ENCODE measurements at places on chromosomes 16 and 17.

GRCh38 chr17:40846515-40847144, 20.4 kb downstream of the KRT12 start:
- no peak for DNase-seq

DNA sequence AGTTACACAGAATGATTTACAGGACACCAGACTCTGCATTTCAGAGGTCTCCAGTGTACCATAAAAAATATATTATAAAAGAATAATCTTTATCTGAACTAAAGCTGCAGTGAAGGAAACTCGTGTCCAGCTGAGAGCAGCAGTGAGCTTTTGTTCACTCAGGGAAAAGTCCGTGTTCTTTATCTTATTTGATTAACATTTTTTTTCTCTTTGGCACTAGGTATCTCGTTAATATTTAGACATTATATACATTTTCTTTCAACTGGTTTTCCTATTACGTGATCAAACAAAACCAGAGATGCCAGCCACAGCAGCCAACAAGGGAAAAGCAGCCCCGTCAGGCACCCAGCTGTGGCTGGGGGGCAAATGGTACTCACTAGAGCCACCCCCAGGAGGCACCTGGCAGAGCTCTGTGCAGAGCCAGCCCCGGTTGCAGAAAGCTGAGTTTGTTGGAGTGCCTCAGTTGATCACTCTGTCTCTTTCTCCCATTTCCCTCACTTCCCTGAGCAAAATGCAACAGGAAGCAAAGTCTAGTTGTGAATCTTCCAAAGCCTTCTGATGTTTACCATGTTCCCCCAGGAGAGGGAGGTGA, 1.1 kb upstream of the HS3ST4 start:
- no peak for DNase-seq

- DNase-seq = no peak
Observed at GRCh38 chr17:17425005-17425404, 51.8 kb upstream of the MED9 start.

DNA sequence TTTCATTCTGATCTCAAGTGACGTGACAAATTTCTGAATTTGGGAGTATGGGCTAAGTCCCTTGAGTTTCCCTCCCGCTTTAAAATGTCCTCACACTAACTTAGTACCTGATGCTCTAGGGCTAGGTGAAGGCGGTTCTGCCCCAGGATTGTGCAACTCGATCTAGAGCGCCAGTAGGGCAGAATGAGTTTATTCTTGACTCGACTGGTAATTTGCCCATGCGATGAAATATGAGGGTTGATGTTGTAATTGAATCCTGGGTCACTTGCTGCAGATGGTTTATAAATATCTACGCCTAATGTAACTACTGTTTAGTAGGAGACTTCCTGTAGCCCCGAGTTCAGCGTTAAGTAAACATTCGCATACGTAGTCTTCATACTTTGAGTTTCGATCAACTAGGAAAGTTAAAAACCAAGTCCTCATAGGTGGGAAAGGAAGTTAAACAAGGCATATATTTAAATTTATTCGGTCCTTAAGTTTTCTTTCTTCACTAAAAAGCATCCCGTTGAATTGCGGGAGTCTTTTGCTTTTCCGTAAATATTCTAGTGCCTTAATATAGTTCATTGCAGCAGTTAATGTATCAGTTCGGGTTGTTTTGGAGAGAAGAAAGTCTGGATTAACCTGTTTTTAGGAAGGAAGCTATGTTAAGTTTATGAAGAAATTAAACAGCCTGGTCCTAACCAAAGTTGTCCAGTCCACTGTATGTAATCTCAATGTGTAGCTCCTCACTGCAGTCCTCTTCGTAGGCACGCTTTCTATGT, 1.6 kb downstream of the CTCF start:
- no peak for DNase-seq

DNA sequence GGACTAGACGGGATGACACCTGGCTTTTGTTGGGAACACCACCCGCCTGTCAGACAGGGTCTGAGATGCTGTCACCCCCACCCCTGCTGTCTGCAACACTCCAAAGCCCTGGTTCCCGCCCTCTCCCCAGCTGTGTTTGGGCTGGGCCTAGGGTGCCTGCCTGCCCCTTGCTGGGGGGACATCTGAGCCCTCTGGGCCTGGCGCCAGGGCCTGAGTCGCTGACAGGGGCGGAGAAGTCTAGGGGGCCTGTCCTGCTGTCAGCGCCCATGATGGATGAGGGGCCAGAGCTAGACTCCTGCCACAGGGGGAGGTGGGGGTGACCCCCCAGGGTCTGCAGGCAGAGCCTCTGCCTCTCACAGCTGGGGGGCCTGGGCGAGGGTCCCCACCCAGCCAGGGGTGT, 7.6 kb upstream of the PKMYT1 start:
- DNase-seq = no peak

DNA sequence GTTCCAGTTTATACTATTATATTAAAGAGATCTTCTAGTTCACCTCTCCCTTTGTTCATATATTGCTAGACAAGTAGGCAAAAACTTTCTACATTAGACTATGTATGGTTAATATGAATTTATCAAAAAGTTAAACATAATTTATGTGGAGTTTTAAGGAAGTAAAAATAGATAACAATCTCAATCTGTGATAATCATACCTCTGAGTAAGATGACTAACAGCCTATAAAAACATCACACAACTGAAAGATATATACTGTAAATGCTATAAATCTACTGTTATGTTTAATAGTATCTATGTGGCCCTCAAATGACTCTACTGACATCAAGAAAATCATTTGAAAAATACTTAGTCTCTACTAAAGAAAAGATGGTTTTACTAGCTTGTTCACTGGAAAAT, 37.1 kb downstream of the AP1G1 start:
- DNase-seq = no peak

DNA sequence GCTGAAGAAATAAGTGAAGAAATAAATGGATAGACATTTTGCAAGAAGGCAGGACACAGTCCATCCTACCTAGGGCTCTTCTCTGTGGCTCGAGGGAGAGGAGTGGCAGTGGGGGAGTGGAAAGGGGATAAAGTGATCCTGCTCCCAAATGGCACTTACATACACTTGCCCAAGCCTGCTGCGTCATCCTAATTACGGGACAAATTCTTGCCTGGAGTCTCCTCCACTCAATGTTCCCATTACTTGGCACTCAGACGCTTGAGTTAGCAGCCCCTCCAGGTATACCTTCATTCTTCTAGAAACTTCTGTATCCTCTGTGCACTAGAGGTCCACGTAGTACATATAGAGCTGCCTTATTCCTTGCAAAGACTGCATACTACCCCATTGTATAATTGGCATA, 15.7 kb upstream of the MAP3K14 start:
- no peak for DNase-seq

- no peak for DNase-seq
Observed at GRCh38 chr17:38590988-38591758, 14.6 kb downstream of the SRCIN1 start.

- no peak for DNase-seq
Observed at GRCh38 chr17:51397361-51398127, 137.2 kb downstream of the UTP18 start.

DNA sequence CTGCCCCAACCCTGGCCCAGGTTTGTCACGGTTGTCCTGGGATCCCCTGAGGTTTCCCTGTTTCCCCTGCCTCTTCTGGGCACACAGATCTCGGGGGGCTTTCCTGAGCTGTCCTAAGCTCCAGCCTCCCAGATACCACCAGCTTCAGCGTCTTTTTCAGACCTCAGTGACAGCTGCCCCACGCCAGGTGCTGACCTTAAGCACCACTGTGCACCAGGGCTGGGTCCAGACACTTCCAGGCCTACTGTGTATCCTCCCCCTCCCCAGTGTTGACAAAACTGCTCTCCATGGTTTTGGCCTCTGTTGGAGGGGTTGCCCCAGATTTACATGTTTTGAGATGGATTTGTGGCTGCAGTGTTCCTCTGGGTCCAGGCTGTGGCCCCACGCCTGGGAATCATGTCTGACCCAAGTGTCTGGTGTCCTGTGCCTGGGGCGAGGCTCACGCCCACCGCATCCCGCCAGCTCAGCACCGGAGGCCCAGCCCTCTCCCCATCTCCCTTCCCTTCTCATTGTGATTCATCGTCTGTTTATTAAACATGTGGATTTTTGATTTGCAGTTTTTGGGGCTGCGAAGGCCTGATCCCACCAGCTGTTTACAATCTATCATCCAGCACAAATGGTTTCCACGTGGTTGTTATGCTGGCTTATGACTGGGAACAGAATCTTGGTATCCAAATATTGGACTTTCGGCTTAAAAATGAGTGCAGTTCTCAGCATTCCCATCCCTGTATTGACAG, 82.1 kb downstream of the METRNL start:
- DNase-seq = no peak

Data from stimulated activated CD4-positive, alpha-beta T cell treated with anti-CD3 and anti-CD28 coated beads, Interleukin-15, amount 100 ng/mL, for 48 hours (primary cell).